ENCODE measurements at places on chromosomes 13 and 19.

DNA sequence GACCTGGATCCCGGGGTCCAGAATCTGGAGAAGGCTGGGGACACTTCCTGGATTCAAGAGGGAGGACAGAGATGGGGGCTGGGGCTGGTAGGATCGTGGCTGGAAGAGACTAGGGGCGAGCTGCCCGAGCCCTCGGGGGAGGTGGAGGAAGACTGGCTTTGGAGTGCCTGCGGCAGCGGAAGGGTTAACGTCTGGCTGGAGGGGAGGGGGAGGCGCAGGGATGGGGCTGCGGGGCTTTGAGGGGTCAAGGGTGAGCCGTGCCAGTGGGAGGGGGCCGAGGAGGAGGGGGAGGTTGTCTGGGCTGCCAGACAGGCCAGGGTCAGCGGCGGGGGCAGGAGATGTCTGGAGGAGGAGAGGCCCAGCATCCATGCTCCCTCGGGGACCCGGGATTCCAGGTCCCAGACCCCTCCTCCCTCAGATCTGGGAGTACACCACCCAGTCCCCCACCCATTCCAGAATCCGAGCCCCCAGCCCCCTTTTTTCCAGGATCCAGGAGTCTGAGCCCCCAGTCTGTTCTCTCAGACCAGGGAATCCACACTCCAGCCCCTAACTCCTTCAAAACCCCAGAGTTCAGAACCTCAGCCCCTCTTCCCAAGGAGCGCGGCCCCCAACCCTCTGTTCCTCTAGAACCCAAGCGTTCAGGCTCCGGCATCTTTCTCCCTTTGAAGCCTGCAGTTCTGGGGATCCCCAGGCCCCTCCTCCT, 3.2 kb upstream of the SPACA6 start:
- no peak for DNase-seq

- no peak for DNase-seq
Measured at GRCh38 chr19:10137751-10138682, 18.3 kb upstream of the EIF3G start.

- DNase-seq = no peak
Measured at GRCh38 chr13:80665792-80666333, 324.9 kb upstream of the SPRY2 start.

- DNase-seq = no peak
Measured at GRCh38 chr19:39531834-39532232, 819 bp downstream of the EID2B start.

GRCh38 chr13:111398715-111399299, 78.4 kb downstream of the TEX29 start:
- DNase-seq = no peak

DNA sequence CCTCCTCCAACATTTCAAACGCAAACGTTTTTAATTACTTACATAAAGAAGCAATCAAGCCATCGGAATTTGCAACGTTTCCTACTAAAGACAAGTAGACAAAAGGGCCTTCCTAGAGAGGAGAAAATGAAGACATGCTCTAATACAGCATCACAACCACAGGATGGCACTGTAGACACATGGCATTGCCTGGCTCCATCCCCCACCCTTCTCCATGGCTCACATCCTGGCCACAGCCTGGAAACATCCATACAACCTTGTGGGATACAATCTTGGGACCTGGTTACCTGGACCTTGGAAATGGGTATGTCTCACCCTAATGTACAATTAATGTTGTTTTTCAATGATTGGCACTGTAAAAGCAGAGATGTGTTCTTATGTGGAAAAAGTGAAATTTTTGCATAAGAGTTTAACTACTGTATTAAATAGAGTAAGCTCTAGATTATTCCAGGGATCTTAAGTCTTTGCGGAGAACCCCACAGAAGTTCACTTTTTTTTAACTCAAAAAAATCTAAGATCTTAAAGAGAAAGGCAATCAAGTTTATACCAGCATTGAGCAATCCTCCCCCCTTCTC, 21.5 kb downstream of the EBPL start:
- no peak for DNase-seq

DNA sequence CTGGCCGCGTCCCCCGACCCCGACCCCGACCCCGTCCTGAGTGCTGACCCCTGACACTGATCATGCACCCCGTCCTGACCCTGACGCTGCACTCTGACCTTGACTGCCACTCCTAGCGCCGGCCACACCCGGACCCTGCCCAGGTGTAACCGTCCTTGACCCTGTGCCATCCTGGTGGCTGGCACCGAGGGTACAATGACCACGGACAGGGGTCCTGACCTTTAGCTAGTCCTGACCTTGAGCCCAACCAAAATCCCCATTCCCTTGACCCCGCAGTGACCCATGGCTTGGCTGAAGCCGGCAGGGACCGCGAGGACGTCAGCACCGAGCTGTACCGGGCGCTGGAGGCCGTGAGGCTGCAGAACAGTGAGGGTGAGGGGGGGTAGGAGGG, 25.9 kb downstream of the CLEC4M start:
- DNase-seq = no peak

GRCh38 chr13:99256283-99256682, 1.9 kb downstream of the GPR18 start:
- no peak for DNase-seq

GRCh38 chr13:43359536-43359935, 336.1 kb downstream of the DNAJC15 start:
- DNase-seq = no peak

DNA sequence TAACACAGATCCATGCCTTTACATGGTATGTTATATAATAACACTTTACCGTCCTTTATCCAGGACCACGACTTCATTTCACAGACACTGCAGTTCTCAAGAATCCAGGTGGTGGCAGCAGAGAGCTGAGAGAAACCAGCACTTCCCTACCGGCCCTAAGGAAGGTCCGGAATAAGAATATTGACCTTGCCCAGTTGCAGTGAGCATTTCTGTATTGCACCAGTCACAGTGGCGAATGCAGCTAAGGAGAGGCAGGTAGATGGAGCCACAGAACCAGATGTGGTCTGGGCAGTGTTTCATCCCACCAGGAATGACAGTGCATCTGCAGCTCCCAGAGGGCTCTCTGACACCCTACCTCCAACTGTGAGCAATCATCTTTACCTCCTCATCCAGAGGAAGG, 44.6 kb downstream of the ZNF787 start:
- no peak for DNase-seq

DNA sequence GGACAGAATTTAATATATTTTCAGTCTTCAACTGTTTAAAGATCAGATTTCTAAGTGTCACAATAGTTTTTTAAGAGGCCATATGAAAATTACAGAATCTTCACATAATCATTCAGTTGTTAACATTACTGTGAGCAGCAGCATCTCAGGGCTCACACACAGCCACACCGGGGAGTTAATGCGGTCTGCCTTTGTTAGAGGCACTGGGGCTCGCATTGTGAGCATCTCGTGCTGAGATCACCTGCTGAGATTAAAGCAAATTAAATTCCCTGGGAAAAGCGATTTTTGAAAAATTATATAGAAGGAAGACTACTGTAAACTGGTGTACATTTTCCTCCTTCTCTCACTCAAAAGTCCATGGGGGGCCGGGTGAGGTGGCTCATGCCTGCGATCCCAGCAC, 16.6 kb downstream of the GPR12 start:
- no peak for DNase-seq

- no peak for DNase-seq
Measured at GRCh38 chr13:74168263-74168675, 34.1 kb upstream of the KLF12 start.

- DNase-seq = no peak
Measured at GRCh38 chr13:110652231-110652730, 36.9 kb downstream of the NAXD start.

DNA sequence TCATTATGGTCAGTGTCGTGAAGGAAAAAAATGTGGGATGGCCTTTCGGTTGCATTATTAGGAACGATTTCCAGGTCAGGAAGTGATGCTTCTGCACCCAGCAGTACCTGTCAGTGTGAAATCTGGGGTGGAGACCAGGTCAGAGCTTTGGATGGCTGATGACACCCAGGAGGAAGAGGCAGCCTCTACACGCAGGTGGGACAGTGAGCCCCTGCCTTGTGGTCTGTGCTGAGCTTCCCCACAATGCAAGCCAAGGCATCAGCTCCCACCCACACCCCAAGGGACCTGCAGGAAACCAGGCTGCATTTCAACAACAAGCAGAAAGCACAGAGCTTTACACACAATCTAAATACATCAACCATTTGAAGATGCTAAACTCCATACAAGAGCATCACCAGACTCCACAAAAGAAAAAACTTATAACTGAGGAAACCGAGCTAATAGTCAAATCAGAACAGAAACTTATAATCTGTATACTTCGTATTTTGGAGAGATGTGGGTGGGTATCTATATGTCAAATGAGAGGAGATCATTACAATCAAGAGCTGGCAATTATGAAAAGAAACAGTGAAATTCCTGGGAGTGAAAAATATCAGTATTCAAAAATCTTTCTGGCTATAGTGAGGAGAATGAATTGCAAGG, 130.1 kb downstream of the ZDHHC20 start:
- no peak for DNase-seq

GRCh38 chr19:58474291-58474996, 1.7 kb upstream of the ZNF446 start:
- no peak for DNase-seq

DNA sequence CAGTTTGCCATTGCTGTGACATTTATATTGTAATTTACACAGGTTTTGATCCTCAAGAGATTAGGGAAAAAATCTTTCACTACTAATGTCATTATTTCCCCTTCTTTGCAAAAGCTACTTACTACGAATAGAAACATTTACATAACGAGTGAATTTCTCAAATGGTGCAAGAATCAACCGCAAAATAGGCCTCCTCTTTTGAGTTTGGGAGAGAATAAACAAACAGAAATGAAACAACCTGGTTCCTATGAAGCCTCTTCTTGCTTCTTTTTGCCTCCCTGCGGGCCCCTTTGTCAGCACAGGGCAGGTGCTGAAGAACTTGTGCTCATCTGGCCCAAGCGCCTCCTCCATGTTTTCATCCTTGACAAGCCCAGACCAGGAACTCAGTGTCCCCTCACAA, 10.1 kb upstream of the GJA3 start:
- DNase-seq = no peak

DNA sequence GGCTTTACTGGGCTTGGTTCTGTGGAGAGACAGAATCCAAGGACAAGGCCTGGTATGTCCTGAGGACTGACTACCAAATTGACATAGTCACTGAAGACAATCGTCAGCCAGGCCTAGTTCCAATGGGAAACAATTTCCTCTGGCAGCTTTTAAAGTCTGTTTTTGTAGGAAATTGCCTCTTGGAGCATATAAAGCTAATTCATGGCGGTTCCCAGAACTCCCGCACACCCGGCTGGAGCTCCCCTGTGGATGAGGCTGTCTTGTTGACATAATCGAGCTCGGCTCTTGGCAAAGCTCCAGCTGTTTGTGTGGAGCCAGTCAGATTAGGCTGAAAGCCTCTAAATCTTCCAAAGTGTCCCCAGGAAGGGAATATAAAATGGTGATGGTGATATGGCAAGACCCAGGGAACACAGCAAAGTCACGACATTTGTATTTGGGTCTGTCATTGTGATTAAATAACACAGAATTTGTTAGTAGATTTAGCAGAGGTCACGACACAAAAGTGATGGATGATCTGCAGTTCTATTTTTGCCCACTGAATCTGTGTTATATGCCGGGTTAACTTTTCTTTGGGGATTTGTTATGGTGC, 395.0 kb downstream of the PCDH9 start:
- no peak for DNase-seq

DNA sequence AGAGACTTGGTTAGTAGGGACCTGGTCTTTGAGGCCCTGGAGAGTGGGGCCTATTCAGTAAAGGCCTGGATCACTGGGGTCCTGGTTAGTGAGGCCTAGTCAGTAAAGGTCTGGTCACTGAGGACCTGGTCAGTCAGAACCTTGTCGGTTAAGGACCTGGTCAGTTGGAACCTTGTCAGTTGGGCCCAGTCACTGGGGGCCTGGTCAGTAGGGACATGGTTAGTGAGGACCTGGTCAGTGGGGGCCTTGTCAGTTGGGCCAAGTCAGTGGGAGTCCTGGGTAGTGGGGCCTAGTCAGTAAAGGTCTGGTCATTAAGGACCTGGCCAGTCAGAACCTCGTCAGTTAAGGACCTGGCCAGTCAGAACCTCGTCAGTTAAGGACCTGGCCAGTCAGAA, 43.2 kb upstream of the TPM4 start:
- no peak for DNase-seq

DNA sequence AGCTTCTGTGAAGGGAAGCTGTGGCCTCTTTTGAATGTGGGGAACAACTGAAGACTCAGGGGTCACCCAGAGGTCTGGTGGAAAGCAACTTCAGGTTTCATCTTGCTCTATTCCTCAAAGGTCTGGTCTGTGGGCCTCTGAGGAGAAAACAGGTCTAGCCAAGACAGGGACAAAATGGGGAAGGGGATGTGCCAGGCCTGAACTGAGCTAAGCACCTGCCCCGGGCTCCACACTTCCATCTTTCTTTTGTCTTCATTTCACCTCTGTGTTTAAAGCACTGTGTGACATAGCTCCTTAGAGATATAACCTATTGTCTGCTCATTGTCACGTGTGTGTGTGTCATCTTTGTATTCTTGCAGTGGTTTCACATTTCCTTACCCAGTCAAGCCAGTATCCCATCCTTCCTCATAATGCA, 19.9 kb upstream of the GDF15 start:
- no peak for DNase-seq

GRCh38 chr13:33806470-33807248, 11.3 kb upstream of the RFC3 start:
- DNase-seq = no peak

GRCh38 chr13:94217370-94217769, 262.1 kb downstream of the DCT start:
- no peak for DNase-seq

- no peak for DNase-seq
Measured at GRCh38 chr19:41784312-41784711, 12.1 kb upstream of the CEACAM3 start.

DNA sequence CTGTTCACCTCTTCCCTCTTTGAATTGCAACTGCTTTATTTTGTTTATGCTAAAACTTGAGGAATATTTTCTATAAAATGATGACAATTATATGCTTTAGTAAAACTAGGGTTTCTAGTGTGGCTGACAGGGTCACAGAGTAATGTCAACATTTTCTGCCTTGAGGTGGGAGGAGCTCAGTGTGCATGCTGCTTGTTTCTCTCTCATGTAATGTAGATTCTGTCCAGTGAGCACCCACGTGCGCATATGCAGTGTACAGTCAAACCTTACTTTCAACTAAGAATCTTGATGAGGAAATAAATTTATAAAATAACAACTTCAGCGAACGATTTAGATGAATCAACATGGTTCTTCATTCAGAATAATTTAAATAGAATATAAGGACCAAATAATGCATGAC, 603.9 kb downstream of the PCDH17 start:
- no peak for DNase-seq

- no peak for DNase-seq
Measured at GRCh38 chr13:66933994-66934393, 296.1 kb downstream of the PCDH9 start.

- no peak for DNase-seq
Measured at GRCh38 chr19:35254341-35255297, 5.8 kb downstream of the LSR start.

- DNase-seq = no peak
Measured at GRCh38 chr19:52660981-52661380, 22.8 kb upstream of the ZNF83 start.

All from stimulated activated CD8-positive, alpha-beta memory T cell treated with anti-CD3 and anti-CD28 coated beads, Interleukin-4, amount 100 ng/mL, for 1 hour (primary cell).